ENCODE measurements at places on chromosomes 12 and 14.

DNA sequence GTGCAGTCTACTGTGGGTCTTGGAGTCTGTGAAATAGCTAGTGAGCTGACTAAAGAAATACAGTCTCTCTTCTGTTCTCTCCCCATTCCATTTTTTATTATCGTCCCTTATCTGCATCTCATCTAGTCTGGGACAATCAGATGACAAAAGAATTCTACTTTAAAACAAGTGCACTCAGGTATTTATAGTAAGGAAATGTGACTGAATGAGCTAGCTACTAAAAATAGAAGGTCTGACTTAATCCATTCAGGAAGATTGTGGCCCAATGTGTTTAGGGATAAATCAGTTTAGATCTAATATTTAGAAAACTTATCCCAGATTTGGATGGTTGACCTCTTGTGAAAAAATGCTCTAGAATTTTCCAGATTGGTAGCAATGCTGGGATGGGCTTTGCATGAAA lies 126.8 kb upstream of the NRXN3 start:
- DNase-seq = no peak

DNA sequence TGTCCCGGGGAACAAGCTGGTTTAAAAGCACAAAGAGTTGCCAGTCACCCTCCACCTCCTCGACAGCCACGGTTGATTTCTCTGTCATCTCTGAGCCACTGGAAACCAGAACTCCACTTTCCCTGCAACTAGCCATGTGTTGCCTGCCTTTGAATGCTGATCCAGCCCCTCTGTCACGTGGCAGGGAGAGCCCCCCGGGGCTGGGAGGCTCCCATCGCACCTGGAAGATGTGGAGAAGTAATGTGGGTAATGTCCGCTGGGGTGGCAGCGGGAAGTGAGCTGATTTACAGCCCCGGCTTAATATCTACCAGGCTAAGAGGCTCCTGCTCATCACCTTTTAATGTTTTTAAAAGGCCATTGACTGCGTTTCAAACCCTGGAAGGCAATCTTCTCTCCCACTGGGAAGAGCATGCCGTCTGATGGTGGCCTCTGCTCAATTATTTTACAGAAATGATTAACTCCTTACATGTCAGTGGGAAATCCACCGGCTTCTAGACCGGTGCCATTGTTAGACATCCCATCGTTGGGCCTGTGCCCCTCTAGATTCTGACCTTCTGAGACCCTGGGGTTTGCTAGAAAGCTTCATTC lies 7.4 kb downstream of the PRIMA1 start:
- no peak for DNase-seq

DNA sequence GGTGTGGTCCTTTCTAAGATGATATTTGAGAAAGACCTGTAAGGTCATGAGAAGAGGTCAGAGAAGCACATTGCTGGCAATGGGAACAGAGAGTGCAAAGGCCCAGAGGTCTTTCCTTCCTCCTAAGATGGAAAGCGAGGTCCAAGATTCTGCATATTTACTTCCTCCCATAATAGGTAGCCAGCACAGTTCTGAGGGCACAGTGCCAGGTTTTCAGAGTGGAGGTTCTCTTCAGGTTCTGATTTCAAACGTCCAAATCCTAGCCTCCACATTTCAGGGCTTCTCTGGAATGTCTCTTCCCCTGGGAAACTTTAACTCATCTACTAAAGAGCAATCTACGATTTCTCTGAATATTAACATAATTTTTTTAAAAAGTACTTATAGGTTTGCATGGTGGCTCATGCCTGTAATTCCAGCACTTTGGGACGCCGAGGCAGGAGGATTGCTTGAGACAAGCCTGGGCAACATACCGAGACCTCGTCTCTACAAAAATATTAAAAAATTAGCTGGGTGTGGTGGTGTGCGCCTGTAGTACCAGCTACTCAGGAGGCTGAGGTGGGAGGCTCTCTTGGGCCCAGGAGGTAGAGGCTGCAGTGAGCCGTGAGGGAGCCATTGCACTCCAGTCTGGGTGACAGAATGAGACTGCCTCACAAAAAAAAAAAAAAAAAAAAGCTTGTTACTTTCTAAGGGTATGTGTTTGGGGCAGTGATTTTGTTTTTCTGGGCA lies 526 bp upstream of the MRPL42 start:
- DNase-seq = no peak

DNA sequence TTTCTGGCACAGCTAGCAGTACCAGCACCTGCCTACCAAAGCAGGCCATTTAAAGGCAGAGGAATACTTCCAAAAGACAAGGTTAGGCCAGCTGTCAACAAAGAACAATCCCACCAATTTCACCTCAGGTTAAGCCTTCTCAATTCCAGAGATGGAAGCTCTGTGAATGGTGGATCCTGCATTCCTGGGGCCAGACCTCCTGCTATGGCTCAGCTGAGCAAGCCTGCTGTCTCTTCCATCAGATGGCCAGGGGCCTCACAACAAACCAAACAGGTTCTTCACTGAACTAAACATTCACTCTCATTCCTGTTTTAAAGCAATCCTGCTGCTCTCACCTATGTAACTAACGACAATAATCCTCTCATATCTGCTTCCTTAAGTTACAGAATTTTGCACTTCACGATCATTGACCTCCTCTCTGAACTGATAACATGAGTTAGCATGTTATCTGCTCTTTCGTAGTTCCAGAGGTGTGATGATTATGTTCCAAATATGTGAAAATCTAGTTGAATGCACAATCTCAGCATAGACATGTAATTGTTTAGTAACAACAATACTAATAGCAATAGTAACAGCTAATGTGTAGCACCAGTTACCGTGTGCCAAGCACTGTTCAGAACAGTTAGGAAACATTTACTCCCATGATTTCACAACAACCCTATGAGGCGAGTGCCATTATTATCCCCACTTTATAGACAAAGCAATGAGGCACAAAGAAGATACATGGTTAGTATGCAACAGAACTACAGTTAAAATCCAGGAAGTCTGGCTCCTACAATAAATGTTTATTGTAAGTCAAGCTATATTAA lies 73.2 kb downstream of the SLC2A13 start:
- no peak for DNase-seq
